MV-4-11 (cell line): ENCODE measurements at places on chromosomes 2 and 18.

DNA sequence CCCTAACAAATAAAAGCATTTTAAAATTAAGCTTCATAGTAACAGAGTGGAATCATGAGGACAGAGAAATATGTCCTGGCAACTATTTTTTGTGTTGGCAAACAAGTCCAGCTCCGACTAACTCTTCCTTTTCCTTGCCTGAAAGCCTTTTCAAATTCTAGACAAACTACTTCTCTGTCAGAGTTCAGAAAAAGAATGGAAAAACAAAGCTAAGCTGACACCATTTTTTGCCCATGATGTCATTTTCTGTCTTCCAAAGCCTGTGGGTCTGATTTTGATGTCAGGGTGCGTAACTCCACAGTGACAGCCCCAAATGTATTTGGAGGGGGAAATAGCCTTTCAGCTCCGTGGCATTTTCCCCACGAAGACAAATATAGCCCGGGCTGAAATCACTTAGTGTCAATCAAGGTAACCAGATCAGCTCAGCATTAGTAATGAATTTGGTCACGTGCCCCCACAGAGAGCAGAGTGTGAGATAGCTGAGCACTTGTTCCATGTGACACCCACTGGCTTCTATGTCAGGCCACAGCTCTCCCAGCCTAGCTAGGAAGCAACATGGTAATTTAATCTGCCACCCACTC, 233.0 kb upstream of the SIX2 start:
- peak; percentile 8 for DNase-seq

GRCh38 chr2:196802401-196802800, 2.9 kb upstream of the GTF3C3 start:
- no peak for DNase-seq

DNA sequence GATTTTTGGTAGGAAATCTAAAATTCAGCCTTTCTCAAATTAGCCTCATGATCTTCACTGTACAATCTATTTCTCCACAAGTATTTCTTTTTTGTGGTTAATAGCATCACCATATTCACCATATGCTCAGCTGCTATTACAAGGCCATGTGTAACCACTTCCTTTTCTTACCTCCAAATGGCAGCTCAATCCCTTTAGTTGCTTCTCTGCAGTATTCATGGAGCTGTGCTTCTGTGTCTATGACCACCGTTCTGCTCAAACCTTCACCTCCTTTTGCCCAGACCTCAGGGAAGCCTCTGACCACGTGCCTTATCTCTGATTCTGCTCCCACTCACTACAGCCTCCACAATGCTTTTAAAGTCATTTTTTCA, 126.7 kb upstream of the TMEM200C start:
- peak; percentile 79 for DNase-seq

DNA sequence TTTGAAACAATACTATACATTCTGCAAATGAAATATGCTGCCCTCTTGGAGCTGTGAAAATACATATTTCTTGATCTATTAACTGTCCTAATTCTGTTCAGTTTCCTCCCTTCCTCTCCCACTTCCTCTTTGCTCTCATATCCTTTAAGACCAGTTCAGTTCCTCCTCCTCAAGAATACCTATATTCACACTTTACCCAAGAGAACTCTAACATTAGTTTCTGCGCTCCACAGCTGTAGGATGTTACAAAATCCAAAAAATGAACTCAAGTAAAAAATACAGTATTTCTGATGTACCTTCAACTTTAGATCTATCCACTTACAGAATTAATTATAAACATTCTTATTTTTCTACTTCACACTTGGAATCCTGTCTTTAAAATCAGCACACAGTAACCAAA, 5.4 kb downstream of the ITSN2 start:
- DNase-seq: peak; percentile 73

DNA sequence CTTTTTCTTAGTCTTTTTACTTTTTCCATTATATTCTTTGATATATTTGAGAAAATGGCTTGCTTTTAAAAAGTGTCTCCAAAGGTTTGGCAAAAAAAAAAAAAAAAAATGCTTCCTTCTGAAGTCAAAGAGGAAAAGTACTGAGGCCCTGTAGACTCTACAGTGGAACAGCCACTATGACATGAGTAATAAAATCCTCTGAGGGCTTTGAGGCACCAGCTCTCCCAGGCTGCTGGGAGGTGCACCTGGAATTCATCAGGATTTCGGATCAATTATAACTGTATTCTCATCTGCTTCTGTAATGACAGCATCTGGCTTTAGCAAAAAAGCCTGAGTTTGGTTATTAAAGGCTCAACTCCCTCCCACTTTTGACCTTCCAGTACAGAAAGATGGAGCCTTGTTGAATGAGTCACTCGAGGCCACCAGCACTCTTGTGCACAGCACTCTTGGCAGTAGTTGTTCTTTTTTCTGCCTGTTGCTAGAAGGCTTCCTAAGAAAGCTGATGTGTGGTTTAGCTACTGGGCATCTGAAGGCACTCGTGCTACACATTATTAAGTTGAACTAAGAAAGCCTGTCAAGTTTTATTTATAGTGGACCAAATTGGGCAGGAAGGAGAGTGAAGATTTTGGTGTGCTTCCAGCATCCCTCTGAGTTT, 131.3 kb downstream of the PRPF40A start:
- peak; percentile 65 for DNase-seq

DNA sequence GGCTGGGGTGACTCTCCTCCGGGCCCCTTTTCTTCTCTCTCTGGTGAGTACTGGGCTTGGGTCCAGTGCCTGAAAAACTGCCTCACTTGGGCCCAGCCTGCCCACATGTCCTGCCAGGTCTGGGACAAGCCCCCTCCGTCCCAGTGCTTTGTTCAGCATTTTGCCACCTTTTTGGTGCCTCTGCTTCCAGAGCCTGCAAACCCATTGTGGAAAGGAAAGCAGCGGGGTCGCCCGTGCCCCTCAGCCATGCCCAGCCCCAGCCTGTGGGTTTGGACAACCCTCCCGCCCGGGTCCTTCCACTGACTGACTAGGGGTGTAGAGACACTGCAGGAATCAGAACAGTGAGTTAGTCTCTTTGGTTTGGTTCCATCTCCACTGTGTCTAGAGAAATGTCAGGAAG, 140.7 kb upstream of the ALKAL2 start:
- no peak for DNase-seq

DNA sequence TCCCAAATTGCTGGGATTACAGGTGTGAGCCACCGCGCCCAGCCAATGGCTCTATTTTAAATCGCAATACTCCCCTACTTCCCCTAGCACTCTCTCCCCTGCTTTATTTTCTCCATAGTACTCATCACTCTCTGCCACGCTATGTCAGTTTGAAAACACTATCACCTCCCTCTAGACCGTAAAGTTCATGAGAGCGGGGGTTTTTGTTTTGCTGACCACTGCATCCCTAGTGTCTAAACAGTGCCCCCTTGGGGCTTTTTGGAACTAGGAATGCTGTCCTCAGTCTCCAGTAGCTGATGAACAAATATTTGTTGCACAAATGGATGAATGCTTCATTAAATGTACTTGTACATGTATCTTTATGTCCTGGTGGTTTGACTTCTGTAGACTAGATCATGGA, 44.1 kb downstream of the ATOH8 start:
- peak; percentile 22 for DNase-seq

GRCh38 chr18:75785206-75785605, 357.7 kb upstream of the SMIM21 start:
- peak; percentile 65 for DNase-seq

DNA sequence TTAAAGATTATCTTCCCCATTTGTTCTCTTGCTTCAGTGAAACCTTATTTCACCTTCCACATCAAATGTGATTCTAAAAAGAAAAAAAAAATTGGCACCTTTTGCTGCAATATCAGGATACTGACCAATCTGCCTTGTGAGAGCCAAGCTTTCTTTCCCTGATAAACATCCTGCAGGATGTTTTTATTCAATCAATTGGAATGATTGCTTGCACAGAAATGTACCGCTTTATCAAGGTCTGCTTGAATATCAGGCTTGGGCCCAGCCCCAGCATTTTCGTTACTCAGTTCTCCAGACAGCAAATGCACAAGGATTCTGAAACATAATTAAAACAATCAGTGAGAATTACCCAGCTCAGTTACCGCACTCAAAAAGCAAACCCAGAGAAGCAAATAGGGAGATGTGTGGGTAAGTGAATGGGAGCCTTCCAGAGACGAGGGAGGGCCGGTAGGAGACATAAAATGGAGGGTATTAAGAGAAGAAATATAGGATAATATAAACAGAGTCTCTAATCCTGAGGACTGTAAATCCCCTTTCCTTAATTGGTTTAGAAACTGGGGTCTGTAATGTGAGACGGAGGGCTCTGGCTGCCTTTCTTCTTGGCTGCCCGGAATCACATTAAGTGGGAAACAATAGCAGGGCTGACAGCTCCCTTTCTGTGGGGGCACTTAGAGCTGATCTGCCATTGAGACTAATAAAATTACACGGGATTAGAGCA, 291.8 kb downstream of the ICOS start:
- no peak for DNase-seq

GRCh38 chr2:29766191-29766590, 155.2 kb downstream of the ALK start:
- no peak for DNase-seq

GRCh38 chr18:32761231-32761630, 11.6 kb downstream of the KLHL14 start:
- DNase-seq: peak; percentile 25

- no peak for DNase-seq
Measured at GRCh38 chr2:105841551-105841950, 96.8 kb downstream of the NCK2 start.

DNA sequence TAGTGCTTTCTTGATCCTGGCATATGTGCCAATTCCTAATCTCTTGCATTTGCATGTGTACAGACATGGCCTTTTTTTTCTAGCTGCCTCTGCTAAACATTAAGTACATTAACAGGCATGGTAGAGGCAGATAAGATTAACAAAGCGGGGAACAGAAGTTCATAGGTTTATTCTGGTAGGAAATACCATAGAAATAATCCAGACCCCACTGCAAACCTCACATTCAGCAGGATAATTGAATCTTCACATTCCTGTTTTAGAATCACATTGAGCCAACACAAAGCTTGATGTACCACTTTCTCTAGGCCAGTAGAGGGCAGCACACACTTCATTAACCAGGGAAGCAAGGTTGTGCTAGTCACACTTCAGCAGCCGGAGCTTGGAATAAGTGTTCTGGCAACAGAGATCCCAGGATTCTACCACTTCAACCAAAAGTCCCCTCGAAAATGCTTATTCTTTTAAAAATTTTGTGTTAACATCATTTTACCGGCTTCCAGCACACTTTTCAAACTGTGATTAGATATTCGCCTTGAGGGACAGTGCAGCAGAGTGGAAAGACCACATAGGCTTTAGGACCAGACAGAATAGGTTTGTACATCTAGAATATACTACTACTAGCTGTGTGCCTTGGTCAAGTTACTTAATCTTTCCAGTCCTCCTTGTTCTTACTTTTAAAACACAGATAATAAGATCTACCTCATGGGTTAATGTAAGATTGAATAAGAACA, 420.2 kb upstream of the CHST9 start:
- peak; percentile 40 for DNase-seq

DNA sequence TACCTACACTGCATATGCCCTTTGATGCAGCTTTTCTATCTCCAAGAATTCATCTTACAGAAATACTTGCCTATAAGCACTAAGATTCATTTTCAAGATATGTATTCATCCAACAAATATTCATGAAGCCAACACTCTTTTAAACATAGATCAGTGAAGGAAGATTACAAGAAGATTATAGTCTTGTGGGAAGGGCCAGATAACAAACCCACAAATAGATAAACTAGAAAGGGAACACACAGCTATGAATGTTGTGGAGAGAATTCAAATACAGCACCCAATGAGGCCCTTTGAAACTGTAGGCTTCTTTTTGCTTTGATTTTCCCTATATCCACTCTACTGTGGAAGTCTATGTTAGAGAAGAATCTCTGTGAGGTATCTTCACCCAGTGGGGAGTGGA, 186.7 kb upstream of the RBMS1 start:
- DNase-seq: no peak

DNA sequence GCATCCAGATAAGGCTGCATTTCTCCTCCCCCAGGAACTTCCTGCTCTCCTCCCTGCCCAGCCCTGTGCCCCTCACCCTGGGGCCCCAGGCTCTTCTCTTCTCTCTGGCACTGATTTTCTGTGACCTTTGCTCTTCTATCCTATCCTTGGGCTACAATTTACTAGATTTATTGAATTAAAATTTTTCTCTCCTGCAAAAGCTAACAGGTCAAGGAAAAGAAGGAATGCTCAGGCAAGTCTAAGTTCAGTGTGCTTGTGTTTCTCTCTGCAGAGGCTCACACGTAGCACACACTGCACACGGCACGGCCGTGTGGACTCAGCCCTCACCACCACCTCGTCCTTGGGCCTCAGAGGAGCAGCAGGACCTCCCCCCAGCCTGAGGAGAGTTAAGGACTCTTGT, 94.2 kb upstream of the SNTG2 start:
- DNase-seq: no peak

DNA sequence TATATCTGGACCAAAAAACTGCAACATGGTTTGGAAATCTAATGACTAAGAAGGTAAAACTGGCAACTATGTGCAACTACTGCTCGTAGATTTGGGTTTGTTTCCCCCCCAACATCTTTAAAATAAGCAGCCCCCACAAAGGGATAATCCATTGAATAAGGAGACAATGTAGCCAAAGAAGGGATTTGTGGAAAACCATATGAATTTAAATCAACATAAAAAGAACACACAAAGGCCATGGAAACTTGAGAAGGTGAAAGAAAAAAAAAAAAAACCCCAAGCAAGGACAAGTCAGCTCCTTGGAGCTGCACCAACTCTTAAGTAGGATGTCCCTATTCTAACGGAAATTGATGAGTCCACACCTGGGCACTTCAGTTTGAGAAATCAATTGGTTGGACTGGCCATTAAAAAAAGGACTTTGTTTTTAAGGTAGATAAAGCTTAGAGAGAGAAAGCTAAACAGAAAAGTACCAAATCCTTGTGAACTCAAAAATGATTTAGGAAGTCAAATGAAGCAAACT, 53.7 kb upstream of the ST8SIA5 start:
- no peak for DNase-seq

GRCh38 chr2:38260469-38260868, 116.6 kb downstream of the ATL2 start:
- DNase-seq: no peak

GRCh38 chr2:178418426-178418825, 32.5 kb downstream of the PRKRA start:
- no peak for DNase-seq

GRCh38 chr2:26942543-26943295, 27.7 kb upstream of the MAPRE3 start:
- peak; percentile 47 for DNase-seq

- no peak for DNase-seq
Measured at GRCh38 chr2:96501886-96502810, 3.0 kb downstream of the NEURL3 start.

DNA sequence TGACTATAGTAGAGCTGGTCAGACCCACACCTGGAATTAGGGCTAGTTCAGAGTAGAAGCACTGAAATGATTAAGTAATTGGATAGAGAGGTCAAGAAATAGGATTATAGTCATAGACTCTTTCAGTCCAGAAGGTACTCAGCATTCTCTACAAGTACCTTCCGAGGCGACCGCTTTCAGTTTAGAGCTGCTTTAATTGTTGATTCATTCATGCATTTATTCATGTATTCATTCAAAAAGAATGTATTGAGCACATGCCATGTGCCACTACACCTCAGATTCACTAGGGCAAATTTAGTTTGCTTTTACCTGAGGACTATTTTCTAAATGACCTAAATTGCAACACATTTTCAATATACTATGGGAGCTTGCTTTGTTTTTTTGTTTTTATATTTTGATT, 48.7 kb downstream of the CRIM1 start:
- no peak for DNase-seq

- no peak for DNase-seq
Measured at GRCh38 chr2:161613161-161613560, 11.1 kb upstream of the SLC4A10 start.

- DNase-seq: peak; percentile 71
Measured at GRCh38 chr2:74715081-74715791, 61.2 kb downstream of the SEMA4F start.
